ENCODE measurements at places on chromosomes 2 and 18.
A peak's percentile ranks its signal among the peaks of the same experiment; 100 is the strongest.

GRCh38 chr2:181138816-181139215 lies 158.4 kb downstream of the UBE2E3 start:
- no peak for DNase-seq

DNA sequence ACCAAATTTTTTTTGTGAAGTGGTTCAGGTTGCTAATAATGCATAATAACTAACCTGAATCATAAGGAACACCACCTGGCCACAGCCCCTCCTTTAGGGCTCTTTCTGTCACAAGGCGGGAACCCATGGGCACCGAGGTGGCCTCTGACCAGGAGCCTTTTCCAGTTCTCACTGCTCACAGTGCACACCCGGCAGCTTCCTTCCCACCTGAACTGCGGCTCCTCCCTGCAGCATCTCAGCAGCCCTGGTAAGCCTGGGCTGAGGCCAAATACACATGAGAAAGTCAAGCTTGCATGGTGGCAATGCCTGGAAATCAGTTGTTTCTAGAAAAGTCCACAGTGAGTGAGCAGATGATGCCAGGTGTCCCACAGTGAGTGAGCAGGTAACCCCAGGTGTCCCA lies 77.6 kb upstream of the SNTG2 start:
- DNase-seq: no peak

GRCh38 chr2:128736046-128736688 lies 417.5 kb upstream of the HS6ST1 start:
- no peak for DNase-seq

GRCh38 chr2:48849770-48850169 lies 94.2 kb upstream of the LHCGR start:
- no peak for DNase-seq

- no peak for DNase-seq
Observed at GRCh38 chr2:30979822-30980245, 158.4 kb downstream of the GALNT14 start.

DNA sequence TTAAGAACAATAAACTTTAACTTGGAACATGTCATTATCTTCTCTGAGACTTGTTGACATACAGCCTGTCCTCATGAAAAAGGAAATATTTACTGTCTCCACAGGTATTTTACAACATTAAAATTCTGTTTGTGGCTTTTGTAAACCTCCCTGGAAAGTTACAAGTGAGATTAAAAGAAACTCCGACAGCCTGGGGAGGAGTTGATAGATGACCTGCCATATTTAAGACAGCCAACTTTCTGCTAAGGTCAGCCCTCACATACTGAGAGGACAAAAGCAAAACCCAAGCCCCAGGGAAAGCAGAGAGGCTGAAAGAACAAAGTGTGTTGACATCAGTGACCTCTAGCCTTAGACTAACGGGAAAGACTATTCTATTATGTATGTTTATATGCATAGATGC lies 350.2 kb downstream of the RIT2 start:
- no peak for DNase-seq

DNA sequence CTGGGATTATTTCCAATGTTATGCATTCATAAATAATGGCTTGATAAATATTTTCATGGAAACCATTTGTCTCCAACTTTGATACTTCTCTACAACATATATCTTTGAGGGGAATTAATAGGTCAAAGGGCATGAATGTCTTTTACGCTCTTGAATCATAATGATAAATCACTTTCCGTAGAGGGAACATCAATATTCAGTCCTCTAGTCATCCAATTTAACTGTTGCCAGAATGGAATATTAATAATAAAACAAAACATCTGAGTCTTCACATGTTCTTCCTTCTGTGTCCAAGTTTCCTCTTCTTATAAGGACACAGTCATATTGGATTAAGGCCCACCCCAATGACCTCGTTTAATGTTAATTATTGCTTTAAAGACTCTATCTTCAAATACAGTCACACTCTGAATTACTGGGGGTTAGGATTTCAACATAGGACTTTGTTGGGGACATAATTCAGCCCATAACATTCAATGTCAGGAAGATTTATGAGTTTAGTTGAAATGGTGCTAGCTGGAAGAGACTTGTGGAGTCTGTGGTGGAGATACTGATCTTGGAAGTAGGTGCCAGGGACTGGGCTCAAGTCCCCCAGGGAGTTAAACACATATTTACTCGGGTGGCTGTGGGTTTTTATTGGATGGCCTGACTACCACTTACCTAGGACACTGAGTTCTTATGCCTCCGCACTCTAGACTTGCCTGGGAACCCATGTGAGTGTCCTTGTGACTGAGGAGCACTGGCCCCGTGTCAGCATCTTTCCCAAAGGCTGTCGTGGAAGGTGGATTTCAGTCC lies 85.0 kb upstream of the SEC11C start:
- DNase-seq: no peak

GRCh38 chr2:1887915-1888314 lies 143.6 kb upstream of the PXDN start:
- no peak for DNase-seq

- peak; percentile 63 for DNase-seq
Observed at GRCh38 chr2:25314514-25315315, 27.0 kb downstream of the DNMT3A start.

GRCh38 chr2:34660741-34661140 lies 1061.6 kb upstream of the FAM98A start:
- DNase-seq: no peak

- DNase-seq: no peak
Observed at GRCh38 chr2:156322051-156322685, 10.4 kb downstream of the NR4A2 start.

DNA sequence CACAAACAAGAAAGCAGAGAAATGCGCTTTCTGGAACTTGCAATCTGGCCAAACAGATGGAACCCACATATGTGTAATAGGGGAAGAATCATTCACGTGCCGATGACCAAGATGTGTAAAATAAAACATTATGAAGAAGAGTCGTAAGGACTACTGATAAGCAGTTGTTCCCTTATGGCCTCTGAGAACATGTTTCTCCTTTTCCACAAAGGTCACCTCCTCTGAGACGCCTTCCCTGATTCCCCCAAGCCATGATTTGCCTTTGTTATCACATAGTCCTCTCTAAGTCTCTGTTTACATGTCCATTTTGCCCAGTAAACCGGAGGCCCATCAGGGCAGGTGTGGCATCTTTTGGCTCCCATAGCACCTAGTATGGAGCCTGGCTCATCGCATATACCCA lies 8.0 kb downstream of the OTOF start:
- no peak for DNase-seq

- DNase-seq: no peak
Observed at GRCh38 chr2:233793465-233794127, 15.5 kb downstream of the MROH2A start.

GRCh38 chr2:228017784-228018183 lies 146.4 kb downstream of the DAW1 start:
- DNase-seq: no peak

DNA sequence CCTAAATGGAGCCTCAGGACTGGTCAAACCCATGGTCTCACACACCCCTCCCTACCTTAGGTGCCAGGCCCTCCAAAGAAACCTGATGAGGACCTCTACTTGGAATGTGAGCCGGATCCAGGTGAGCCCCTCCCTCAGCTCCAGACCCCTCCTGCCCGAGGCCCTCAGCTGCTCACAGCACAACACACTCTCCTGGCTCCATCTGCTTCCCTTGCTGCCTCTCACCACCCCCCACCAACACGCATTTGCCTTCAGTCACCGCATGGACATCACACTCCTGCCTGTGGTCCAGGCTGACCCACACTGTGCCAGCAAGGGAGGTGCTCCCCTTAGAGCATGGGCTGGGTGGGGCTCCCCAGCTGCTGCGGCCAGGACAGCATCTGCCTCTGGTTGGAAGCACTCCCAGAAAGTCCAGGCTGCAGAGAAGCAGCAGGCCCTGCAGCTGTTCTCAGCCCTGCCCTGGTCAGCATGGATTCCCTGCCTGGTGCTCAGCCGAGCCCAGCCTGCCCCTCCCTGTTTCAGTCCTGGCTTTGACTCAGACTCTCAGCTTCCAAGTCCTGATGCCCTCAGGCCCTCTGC lies 15.1 kb downstream of the SH2D6 start:
- peak; percentile 82 for DNase-seq

GRCh38 chr2:52886556-52886955 lies 881.0 kb upstream of the CHAC2 start:
- no peak for DNase-seq

DNA sequence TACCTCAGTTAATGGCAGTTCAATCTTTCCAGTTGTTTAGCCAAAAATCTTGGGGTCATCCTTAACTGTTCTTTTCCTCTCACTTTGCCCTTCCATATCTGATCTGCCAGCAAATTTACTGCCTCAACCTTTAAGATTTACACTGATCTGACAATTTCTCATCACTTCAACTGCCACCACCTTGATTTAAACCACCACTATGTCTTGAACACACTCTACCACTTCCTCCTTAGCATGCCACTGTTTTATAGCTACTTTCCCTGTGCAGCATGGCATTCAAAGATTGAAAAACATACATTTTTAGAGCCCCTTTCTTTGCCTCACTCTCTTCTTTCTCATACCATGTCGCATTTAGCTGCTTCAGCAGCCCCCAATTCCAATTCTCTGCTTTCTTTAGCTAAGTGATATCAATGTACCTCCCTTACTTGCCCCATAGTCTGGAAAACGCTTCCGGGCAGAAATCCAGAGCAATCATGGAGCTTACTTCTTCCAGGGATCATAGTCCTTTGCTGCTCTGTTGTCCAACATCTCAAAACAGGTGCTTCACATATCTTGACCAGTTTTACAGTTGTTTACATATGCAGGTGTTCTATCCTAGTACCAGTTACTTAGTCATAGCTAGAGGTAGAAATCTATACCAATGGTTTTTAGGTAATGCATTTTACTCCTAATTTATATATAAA lies 10.9 kb downstream of the PGAP1 start:
- DNase-seq: no peak

DNA sequence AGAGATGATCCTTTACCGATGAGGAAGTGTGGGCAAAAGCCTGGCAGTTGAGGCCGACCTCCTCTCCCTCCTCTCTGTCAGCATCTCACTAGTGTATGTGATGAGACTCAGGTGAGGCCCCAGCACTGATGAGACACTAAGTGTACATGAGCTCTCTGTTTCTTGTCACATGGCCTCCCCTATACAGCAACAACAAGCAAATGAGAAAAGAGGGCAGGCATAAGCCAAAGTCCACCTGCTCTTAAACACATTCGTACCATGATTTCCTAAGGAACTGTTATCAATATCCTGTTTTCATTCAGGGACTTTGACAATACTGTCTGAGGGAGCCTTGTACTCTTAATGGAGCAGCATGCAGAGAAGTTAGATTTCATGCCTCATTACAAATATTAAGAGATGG lies 113.0 kb downstream of the CNTNAP5 start:
- no peak for DNase-seq

DNA sequence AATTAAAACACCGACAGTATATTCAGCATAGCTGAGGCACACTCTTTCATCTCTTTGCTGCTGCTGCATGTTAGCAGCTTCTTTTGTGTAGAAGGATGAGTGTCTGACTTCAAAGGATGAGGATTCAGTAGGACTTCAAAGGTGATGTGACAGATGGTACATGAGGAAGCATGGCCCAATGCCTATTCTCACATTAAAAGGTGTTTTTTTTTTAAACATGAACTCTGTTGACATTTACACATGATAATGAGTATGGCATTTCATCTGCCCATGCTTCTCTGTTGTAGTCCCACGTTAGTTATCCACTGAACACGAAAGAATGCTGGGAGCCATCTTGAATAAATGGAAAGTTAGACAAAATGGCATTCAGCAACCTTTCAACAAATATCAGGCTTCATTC lies 1950.8 kb upstream of the PIK3C3 start:
- DNase-seq: no peak

DNA sequence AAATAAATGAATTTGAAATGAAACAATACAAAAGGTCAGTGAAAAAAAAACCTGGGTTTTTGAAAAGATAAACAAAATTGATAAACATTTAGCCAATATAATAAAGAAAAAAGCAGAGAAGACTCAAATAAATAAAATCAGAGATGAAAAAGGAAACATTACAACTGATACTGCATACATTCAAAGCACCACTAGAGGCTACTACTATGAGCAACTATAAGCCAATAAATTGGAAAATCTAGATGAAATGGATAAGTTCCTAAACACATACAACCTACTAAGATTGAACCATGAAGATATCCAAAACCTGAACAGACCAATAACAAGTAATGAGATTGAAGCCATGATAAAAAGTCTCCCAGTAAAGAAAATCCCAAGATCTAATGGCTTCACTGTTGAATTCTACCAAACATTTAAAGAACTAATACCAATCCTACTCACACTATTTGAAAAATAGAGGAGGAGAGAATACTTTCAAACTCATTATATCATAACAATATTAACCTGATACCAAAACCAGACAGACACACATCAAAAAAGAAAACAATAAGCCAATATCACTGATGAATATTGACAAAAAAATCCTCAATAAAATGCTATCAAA lies 80.8 kb upstream of the CERS6 start:
- DNase-seq: no peak

- DNase-seq: no peak
Observed at GRCh38 chr2:98155716-98156115, 68.7 kb downstream of the VWA3B start.

DNA sequence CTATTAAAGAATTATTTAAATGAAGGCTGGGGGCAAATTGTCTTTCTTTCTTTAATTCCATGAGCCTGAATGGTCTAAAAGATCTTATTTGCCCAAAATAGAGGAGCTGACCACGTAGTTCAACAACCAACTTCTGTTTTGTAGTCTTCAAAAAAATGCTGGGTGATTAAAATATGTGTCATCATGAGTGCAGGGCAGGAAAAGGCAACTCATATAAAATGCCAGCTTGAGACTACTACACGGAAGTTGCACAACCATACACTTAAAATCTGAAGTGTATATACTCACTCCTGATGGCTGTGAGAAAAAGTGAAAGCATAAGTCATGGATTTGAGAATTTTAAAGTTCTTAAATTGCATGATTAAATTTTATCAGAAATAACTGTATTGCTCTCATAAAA lies 210.9 kb downstream of the DYM start:
- DNase-seq: no peak

DNA sequence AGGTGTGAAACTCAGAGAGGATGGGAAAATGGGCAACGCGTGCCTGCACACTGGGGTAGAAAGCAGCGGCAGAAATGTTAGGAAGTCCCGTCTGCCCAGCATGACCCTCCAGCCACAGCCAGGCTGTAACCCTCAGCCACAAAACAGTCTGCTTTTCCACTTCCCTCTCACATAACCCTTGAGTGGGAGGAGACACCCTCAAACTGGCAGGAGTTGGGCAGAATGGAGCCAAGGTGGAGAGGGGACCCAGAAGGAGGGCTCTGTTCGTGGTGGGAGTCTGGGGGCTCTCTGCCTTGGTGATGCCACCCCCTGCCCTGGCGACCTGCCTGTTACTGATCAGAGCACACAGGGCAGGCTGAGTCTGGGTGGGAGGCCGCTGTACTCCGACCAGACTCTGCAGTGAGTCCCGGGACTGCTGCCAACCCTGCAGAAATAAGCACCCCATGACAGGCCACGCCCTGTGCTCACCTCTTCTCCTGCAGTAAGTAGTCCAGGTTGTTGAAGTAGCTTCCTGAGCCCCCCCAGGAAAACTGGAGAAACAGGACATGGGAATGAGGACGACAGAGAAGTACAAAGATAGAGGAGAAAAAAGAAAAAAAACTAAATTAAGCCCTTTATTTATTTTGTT lies 16.0 kb downstream of the FAM178B start:
- DNase-seq: no peak
